ENCODE measurements at places on chromosomes 7 and 10. TPM values are rescaled to one million over a fixed set of nuclear protein-coding genes. Genes with fewer than 3 reads are reported as not detected.

Gene NPSR1
- not detected for total RNA-seq

Gene PPP1R17
- not detected for total RNA-seq

Gene PLPP4
- total RNA-seq = 0.26 TPM

Gene NPC1L1
- total RNA-seq = under 0.01 TPM

Gene ELAPOR2
- 5.9 TPM for total RNA-seq

DNA sequence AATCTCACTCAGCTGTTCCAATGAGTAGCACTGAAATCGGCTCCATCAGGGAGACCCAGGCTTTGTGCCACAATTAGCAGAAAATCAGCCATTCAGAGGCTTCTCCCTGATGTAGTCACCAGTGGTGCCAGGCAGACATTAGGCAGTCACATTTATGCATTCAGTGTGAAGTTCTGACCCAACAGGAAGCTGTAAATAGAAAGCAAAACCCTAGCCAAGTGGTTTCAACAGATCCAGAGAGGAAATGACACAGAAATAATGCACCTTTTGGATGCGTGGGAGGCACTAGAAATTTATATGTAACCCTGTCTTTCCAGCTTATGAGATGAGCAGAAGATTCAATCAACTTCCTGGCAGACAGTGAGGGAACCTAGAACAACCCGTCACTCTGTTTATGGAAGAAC is 186.4 kb downstream of the PDE1C start:
- DNase-seq = peak; percentile 83
- no peaks in the 10 kb centered on the region for H3K27me3 ChIP-seq
- H3K4me3 ChIP-seq = no peak overlapping the region
- no peaks in the 10 kb centered on the region for H3K36me3 ChIP-seq
- no peaks in the 10 kb centered on the region for H3K4me1 ChIP-seq
- H3K27ac ChIP-seq = no peak overlapping the region

- H3K27ac ChIP-seq = peak overlapping the region; percentile 40
- H3K27me3 ChIP-seq = peaks cover 7% of the 10 kb centered on the region
- H3K4me1 ChIP-seq = peaks cover 15% of the 10 kb centered on the region
- H3K36me3 ChIP-seq = no peaks in the 10 kb centered on the region
- no peak overlapping the region for H3K4me3 ChIP-seq
- peak; percentile 96 for DNase-seq
Measured at GRCh38 chr7:106039486-106040060, 72.5 kb downstream of the SYPL1 start.

GRCh38 chr10:5518143-5518542 is 6.6 kb upstream of the CALML3 start:
- no peak for DNase-seq
- H3K27me3 ChIP-seq = peaks cover 20% of the 10 kb centered on the region

- H3K4me3 ChIP-seq = no peak overlapping the region
- H3K27me3 ChIP-seq = no peaks in the 10 kb centered on the region
- no peak overlapping the region for H3K27ac ChIP-seq
Measured at GRCh38 chr7:78139335-78139734, 340.8 kb downstream of the PHTF2 start.

- no peaks in the 10 kb centered on the region for H3K4me1 ChIP-seq
- DNase-seq = peak; percentile 55
- no peaks in the 10 kb centered on the region for H3K27me3 ChIP-seq
- no peak overlapping the region for H3K27ac ChIP-seq
- no peak overlapping the region for H3K4me3 ChIP-seq
Measured at GRCh38 chr10:10096296-10096695, 921.4 kb upstream of the CELF2 start.

GRCh38 chr10:14332903-14333302 is 2.2 kb upstream of the FRMD4A start:
- H3K27ac ChIP-seq = no peak overlapping the region
- DNase-seq = no peak
- no peaks in the 10 kb centered on the region for H3K36me3 ChIP-seq
- H3K4me1 ChIP-seq = no peaks in the 10 kb centered on the region
- no peak overlapping the region for H3K4me3 ChIP-seq

DNA sequence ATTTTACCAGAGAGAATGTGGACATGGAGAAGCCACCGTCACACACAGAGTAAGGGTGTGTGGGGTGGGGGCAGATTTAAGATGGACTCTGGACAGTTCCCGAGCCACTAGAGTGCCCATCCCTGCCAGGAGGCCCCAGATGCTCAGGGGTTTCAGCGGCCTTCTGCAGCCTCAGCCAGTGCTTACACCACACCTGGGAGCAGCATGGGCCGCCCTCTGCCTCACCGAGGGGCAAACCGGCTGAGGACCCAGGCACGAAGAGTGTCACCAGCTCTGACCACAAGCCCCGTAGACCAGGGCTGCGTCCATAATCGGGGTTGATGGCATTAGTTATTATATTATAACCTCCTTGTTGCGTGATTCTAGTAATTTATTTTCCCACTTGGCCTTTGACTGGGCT is 6.7 kb upstream of the MNX1 start:
- peaks cover 91% of the 10 kb centered on the region for H3K27me3 ChIP-seq
- no peaks in the 10 kb centered on the region for H3K4me1 ChIP-seq
- H3K27ac ChIP-seq = no peak overlapping the region
- no peak for DNase-seq
- no peaks in the 10 kb centered on the region for H3K36me3 ChIP-seq

GRCh38 chr10:63542835-63543575 is 21.8 kb downstream of the REEP3 start:
- H3K4me1 ChIP-seq = peaks cover 4% of the 10 kb centered on the region
- peak; percentile 50 for DNase-seq
- no peaks in the 10 kb centered on the region for H3K36me3 ChIP-seq
- no peaks in the 10 kb centered on the region for H3K27me3 ChIP-seq
- no peak overlapping the region for H3K4me3 ChIP-seq
- no peak overlapping the region for H3K27ac ChIP-seq

DNA sequence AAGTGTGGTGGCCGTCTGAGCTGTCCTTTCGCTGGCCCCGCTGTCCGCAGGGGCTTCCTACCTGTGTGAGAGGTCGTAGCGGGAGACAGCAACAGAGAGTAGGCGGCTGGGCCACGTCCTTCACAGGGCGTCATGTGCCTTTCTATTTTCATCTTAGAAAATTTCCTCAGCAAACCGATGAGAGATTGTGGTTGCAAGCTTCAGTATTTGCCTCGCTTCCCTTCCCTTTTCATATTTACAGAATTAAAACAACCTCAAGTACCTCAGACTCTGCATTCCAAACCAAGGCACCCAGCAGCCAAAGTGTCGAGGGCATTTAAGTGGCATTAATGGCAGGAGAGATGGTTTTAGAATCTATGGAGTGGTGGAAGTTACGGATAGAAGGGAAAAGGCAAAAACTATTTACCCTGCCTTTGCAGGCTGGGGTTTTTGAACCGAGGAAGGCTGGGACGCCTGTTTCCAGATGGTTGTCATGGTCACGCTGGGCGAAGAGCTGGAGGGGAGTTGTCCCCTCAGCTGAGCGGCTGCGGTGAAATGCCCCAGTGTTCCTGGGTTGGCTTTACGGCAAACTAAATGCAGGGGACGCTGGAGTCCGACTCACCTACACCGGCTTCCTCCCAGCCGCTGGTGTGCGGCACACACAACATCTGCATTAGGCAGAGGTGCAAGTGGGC is 41.9 kb downstream of the WIPI2 start:
- H3K4me3 ChIP-seq = no peak overlapping the region
- H3K27ac ChIP-seq = no peak overlapping the region
- peaks cover 19% of the 10 kb centered on the region for H3K36me3 ChIP-seq
- no peaks in the 10 kb centered on the region for H3K27me3 ChIP-seq
- no peaks in the 10 kb centered on the region for H3K4me1 ChIP-seq
- no peak for DNase-seq

- no peaks in the 10 kb centered on the region for H3K36me3 ChIP-seq
- peak overlapping the region; percentile 93 for H3K27ac ChIP-seq
- H3K4me1 ChIP-seq = peaks cover 25% of the 10 kb centered on the region
- H3K27me3 ChIP-seq = no peaks in the 10 kb centered on the region
Measured at GRCh38 chr10:97685395-97685958, 1.6 kb downstream of the AVPI1 start.

DNA sequence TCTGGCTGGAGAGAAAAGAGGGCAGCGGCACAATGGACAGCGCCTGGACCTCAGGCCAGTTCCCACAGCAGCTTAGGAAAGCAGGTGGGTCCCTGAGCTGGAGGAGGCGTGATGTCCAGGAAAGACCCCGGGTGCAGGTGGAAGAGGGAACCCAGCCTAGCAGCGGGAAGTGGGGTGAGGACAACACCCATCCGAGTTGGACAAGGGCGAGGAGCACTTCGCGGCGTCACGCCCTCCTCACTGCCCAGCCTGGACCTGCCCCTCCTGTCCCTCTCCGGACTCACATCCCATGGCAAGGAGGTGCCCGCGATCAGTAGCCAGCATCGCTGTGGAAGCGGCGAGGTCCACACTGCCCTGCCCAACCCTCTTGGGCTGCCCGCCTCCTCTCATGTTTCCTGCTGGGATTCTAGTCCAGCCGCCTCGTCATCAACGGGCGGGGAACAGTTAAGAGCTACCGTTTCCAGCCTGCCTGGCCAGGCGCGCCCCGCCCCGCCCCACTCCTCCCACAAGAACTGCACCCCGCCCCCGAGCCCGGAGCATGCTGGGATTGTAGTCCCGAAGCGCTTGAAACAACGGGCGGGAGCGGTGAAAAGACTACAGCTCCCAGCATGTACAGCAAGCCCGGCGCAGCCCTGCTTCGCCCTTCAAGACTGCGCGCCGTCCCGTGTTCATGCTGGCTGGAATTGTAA is 930.6 kb upstream of the ZNF722 start:
- H3K4me3 ChIP-seq = no peak overlapping the region
- H3K36me3 ChIP-seq = no peaks in the 10 kb centered on the region
- H3K4me1 ChIP-seq = no peaks in the 10 kb centered on the region
- no peaks in the 10 kb centered on the region for H3K27me3 ChIP-seq
- H3K27ac ChIP-seq = no peak overlapping the region
- no peak for DNase-seq
